H9 (cell line): ENCODE measurements at places on chromosomes 7 and 10. TPM values are rescaled to one million over a fixed set of nuclear protein-coding genes. Genes with fewer than 3 reads are reported as not detected.

DNA sequence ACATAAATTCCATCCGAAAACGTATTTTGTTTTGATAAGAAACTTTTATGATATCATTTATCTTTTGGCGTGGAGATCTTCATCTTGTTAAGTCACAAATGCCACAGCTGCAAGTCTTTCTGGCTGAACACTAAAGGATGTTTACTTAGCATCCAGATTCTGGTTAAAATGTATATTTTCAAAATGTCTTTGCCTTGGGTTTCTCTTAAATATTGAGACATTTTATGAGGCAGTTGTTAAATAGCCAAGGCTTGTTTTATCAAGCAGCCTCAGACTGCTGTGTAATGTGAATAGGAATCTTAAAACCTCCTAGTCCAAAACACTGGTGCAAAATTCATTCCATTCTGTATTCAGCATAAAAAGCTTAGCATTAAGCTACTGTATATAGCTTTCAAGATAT is 136.3 kb upstream of the FZD1 start:
- DNase-seq, result no peak

- no peak for DNase-seq
These were observed 111.0 kb downstream of the LMBR1 start for GRCh38 chr7:156781972-156782371.

DNA sequence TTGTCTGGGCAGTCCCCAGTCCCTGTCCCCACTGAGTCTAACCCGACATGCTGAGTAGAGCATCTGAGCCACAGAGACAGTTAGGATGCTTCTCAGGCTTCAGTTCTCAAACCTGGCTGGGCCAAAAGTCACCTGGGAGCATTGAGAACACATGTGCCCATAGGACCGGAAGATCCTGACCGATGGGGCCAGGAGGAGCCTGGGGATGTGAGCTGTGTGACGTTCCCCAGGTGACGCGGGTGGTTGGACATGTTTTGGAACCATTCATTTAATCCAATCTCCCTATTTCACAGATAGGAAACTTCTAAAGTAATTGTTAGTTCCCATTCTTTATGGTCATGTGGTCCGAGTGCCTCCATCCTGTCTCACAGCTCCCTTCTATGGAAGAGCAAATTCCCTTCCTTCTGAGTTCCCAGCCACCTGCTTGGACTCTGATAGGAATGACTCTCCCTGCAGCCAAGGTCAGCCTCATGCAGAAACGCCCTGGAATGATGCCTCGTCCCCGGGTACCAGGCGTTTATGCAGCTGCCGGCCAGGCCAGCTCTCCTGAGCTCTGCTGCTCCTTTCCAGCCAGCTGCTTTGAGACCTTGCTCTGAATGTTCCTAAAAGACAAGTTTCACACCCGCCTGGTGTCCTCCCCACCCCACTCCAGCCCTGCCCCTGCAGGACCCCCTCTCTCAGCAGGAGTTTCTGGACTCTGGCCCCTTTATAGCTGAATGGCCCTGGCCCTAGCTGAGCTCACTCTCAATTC is 166.5 kb upstream of the RHEB start:
- DNase-seq, result no peak

DNA sequence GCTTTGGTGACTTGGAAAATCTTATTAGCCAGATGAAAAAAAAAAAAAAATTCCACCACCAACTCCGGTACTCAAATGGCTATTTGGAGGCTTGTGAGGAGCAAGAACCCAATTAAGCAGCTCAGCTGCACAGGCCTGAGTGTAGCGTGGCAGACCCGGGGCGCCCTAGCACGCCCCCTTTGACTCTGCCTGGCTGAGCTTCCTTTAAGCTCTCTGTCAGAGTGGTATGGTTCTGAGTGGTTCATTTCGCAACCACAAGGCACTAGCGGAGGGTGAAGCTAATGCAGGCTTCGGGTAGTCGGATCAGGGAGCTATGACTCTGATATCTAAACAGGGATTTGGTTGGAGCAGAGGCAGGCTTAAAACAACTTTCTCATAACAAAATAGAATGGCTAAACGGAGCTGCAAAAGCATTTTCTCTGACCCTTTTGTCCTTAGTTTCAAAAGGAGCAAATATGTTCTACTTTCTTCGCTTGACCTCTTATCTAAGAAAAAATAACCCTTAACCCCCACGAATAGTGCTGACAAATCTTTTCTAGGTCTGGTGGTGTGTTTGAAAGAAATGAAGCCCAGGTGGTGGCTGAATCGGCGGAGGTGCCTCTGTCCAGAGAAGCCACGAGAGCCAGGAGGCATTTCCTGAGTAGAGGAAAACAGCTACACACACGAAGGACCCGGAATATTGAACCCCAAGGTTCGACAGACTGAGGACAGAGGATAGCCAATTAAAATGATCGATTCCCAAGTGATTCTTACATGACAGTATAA is 285.4 kb upstream of the GLI3 start:
- DNase-seq, result peak; percentile 54

DNA sequence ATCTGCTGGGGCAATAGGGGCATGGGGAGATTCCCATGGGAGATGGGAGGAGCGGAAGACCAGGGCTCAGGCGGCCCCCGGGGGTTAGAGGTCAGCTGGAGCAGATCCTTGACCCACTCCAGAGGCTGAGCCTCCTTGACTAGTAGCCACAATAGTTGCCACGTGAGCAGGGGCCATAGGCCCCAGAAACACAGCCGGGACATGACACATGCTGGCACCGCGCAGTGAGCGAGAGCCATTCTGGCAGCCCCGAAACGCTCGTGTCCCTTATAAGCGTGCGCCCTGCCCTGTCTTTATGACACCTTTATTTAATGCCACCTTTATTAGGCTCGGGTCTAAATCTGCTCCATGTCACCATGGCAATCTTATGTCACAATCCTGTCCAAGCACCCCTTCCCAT is 11.0 kb upstream of the ACBD5 start:
- no peak for DNase-seq

- DNase-seq, result no peak
These were observed 133.6 kb downstream of the CALN1 start for GRCh38 chr7:72278550-72278949.

GRCh38 chr7:88758381-88759229 is 895 bp upstream of the ZNF804B start:
- peak; percentile 65 for DNase-seq

- DNase-seq, result no peak
These were observed 227.2 kb upstream of the FAM3C start for GRCh38 chr7:121623130-121623872.

GRCh38 chr10:79984851-79985250 is 35.9 kb upstream of the SFTPD start:
- peak; percentile 20 for DNase-seq

- DNase-seq, result no peak
These were observed 4.4 kb downstream of the MYL7 start for GRCh38 chr7:44136731-44137130.

- no peak for DNase-seq
These were observed 20.0 kb downstream of the CYP17A1 start for GRCh38 chr10:102817175-102817574.

- no peak for DNase-seq
These were observed 21.5 kb downstream of the ASB13 start for GRCh38 chr10:5644930-5645329.

- DNase-seq, result no peak
These were observed 407.5 kb upstream of the RNF32 start for GRCh38 chr7:156232931-156233705.

DNA sequence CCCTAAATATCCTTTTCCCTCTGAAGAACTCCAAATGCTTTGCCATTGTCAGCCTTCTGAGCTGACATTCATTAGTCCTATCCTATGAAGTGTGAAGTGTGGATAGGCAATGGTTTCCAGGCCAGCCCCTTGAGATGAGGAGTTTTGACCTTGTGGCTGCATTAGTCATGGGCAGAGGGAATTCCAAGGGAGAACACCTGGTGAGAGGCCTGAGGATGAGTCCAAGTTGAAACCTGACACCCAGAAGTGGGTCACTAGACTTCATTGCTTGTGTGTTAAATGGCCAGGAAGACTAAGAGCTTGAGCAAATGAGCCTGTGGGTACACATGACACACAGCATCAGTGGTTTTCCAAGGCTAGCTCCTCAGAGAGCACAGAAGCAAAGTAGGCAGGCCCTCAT is 260.8 kb downstream of the SKAP2 start:
- DNase-seq, result peak; percentile 70

DNA sequence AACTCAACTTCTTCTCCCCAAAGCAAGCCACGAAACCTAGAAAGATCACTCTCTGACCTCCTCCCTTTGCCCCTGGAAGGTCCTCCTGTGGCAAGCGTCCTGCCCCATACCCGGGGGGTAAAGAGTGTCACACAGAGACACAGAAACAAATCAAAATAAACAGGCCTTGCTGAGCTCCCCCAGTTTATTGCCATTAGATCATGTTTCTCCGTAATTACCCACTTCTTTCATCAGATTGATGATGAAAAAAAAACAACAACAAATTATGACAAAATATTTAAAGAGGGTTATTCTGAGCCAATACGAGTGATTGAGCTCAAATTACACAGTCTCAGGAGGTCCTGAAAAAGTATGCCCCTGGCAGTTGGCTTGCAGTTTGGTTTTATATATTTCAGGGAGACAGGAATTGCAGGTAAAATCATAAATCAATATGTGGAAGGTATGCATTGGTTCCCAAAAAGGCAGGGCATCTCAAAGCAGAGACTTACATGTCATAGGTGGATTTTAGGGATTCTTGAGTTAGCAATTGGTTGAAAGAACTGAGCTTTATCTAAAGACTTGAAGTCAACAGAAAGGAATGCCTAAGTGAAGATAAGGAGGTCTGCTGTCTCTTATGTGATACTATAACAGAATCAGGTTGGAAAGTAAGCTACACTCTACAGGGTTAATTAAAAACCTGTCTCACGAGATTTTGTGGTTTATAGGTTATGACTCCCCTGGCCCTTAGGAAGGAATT is 86.2 kb downstream of the APBB1IP start:
- DNase-seq, result no peak

DNA sequence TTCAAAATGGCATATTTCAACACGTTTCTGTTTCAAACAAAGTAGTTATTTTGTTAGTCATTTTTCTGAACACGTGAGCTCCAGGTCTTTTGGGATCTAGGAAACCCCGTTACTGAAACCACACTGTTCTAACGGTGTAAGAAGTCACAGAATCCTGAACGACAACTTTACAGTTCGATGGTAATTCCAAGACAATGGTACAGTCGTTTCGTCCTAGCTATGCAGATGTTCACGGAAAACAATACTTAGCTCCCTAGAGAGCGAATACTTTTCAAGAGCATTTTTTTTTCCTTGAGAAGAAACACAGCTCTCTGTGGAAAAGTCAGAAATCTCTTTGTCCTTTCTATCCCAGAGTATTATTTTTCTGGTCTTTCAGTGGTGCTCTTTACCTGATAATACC is 254.1 kb downstream of the ADARB2 start:
- no peak for DNase-seq

DNA sequence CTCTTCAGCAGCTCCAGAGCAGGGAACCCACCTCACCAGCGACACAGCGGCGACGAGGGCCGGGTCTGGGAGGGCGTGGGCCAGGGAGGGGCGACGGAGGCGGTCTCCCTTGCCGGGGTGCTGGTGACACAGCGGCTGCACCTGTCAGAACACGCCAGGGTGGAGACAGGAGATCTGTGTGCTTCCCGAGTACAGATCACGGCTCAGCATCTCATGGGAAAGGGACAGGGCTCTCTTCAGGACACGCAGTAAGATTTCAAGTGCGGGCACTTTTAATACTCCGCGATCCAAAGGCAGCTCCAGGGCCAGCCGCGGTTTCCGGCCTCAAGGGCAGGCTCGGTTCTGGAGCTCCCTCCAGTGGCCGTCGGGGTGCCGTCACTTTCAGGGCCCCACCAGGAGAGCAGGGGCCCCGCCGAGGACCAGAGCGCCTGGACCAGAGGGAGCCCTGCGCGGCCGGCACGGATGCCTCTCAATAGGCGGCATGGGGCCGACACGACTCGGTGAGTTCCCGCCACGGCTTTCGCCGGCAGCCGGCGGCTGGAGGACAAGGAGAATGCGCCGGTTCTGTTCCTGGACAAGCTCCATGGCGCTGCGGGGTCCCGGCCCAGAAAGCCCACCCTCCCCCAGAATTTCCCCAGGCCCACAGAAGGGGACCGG is 21.4 kb downstream of the GPR146 start:
- DNase-seq, result peak; percentile 87

DNA sequence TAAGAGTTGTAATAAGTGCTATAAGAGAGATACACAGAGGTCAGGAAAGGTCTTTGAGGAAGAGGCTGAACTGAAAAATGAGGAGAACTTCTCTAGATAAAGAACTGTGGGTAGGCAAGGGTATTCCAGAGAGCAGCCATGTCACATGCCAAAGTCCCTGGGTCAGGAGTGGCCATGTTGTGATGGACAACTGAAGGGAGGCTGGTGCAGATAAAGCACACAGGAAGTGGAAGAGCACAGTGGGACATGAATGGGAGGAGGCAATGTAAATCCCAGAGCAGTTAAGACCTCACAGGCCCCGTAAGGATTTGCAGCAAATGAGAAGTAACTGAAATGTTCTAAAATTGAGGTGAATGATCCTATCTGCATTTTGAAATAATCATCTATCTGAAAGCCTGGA is 37.2 kb downstream of the IMMP2L start:
- no peak for DNase-seq

DNA sequence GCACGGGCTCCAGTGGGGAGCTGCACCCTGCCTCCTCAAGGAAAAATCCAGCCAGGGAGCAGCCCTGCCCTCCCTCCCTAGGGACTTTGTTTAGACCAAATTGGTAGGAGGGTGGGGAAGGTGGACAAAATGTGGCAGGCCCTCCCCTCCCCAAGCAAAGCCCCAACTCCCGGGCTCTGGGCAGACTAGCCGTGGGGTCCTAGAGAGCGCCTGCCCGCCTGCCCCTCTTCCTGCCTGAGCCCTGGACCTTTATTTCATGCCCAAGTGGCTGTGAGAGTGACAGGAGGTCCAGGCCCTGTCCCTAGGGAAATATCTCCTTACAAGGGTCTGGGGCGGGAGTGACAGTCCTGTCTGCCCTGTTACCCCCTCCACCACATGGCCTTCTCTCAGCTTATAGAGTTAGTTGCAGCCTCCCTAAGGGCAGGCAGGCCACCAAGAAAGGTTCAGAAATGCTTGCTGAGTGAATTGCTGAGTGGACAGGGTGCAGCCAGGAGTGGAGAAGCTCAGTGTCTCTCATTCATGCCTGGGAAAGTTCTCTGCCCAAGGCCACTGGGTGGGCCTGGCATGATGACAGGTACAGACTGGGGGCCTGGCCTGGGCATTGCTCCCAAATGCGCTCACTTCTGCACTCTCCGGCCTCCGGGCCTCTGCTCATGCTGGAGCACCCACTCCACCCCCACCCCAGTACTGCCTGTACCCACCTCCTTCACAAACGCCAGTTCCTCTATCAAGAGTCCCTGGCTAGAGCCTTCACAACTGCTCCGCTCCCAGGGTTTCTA is 25.2 kb downstream of the DNAJB12 start:
- no peak for DNase-seq

Gene TDRD1
- total RNA-seq, result 0.15 TPM in 1 of 2 replicates, not detected in the other

Gene CLRN3
- total RNA-seq, result not detected in 2 replicates

Gene DUSP5
- 29.3 and 29.4 TPM in 2 replicates for total RNA-seq

Gene VPS50
- total RNA-seq, result 9.5 and 13.6 TPM in 2 replicates

Gene TAC1
- total RNA-seq, result 0.31 and 0.77 TPM in 2 replicates

Gene ACSM6
- total RNA-seq, result 0.18 TPM in 1 of 2 replicates, not detected in the other

Gene KEL
- 0.72 and 1.5 TPM in 2 replicates for total RNA-seq

Gene CNTNAP2
- 64.5 and 64.8 TPM in 2 replicates for total RNA-seq

Gene LIPN
- not detected in 2 replicates for total RNA-seq

Gene METTL27
- 13.5 and 14.9 TPM in 2 replicates for total RNA-seq
